ENCODE measurements at places on chromosomes 16 and 17.

- no peak for DNase-seq
These were observed 368.8 kb upstream of the CDH8 start for GRCh38 chr16:62404842-62405611.

GRCh38 chr17:32697728-32698625 is 178.9 kb downstream of the MYO1D start:
- no peak for DNase-seq

- DNase-seq, result no peak
These were observed 2.8 kb downstream of the TOB1 start for GRCh38 chr17:50863221-50863843.

DNA sequence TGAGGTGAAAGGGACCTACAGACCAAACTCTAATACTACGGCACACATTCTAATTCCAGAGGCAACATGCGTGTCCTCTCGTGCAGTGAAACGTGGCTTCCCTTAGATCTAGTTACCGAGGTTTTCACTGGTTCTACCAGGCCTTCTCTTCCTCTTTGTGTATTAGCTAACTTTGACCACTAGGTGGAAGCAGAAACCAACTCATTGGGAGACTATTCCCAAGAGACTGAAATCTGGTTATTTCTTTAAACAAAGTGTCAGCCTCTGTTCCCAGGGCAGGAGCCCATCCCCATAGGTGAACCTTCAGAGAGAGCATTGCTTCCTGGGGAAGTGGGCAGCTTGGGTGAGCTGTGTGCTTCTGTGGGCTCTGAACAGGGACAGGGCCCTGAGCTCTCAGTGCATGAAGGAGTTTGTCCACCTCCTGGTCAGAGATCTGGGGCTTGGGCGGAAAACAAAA is 19.7 kb upstream of the RCVRN start:
- peak; percentile 58 for DNase-seq

DNA sequence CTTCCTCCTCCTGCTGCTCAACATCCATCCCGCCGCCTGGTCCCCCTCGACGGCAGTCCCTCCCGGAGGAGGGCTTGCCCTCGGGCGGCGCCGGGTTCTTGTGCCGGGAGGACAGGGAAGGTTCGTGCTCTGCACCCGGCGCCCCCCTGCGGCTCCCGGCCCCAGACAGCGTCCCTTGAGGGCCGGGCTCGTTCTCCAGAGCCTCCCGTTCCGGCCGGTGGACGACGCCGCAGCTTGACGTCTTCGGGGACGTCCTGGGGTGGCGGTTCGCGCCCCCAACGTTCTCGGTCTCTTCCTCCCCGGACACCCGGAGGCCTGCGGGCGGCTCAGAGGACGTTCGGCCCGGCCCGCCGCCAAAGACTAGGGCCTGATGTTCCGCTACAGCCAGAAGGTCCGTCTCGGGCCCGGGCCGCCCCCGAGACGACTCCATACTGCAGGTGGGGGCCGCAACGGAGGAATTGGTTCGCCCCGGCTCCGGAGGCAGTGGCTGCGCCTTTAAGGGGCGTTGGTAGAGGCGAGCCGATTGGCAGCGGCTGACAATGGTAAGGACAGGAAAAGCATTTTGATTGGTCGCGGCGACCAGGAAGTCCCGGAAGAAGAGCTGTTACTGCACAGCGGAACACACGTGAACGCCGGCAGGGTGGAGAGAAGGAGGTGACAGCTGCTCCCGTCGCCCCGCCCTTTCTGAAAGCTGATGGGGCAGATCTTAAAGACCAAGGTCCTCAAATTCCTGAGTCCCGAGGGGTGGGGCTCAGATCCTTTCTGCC is at the start of gene BORCS6:
Gene BORCS6 (minus strand): TSS at position 470 of the 767 bp plus-strand sequence. CDS start 40 bp downstream, at position 430.
- peak; percentile 93 for DNase-seq

DNA sequence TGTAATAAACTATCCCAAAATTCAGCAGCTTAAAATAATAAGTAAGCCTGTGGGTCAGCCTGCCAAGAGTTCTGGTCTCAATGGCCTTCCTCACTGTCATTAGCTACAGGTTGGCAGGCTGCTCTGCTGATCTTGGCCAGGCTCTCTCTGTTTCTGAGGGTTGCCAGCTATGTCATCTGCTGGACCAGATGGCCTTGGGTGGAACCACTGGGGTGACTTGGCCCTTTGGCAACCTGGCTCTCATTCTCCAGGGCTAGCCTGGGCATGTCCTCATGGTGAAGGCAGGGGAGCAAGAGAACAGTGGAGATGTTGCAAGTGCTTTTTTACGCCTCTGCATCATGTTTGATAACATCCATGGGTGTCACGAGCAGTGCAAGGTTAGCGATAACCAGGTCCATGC is 13.9 kb downstream of the ITGAM start:
- peak; percentile 30 for DNase-seq

DNA sequence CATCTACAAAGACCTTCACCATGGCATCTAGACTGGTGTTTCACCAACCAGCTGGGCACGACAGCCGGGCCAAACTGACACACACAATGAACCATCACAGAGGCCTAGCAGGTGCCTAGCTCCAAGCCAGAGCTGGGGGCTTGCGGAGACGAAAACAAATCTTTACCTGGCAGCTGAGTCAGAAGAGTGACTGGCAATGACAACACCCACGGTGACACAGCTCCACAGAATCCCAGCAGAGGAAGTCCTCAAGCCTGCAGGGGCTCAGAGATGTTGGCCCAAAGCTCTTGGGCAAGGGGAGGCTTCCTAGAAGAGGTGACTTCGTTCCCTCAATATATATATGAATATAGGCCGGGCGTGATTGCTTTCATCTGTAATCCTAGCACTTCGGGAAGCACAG is 5.1 kb downstream of the MMP25 start:
- no peak for DNase-seq

DNA sequence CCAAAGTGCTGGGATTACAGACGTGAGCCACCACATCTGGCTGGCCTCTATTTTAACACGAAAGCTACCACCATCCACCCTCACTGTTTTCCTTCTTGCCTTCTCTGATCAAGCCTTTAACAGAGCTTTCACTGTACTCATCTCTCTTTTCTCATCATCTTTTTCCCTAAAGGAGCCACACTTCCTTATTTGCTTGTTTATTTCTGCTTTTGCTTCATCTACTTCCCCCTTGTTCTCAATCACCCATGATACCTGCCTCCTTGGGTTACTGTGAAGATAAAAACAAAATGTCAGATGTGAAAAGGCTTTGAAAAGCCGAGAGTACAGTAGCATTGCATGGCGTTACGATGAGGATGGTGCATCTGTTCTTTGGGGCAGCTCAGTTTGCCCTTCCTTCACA is 79.9 kb downstream of the ZNF18 start:
- DNase-seq, result no peak

GRCh38 chr17:74011966-74012365 is 191.5 kb upstream of the RPL38 start:
- DNase-seq, result no peak

DNA sequence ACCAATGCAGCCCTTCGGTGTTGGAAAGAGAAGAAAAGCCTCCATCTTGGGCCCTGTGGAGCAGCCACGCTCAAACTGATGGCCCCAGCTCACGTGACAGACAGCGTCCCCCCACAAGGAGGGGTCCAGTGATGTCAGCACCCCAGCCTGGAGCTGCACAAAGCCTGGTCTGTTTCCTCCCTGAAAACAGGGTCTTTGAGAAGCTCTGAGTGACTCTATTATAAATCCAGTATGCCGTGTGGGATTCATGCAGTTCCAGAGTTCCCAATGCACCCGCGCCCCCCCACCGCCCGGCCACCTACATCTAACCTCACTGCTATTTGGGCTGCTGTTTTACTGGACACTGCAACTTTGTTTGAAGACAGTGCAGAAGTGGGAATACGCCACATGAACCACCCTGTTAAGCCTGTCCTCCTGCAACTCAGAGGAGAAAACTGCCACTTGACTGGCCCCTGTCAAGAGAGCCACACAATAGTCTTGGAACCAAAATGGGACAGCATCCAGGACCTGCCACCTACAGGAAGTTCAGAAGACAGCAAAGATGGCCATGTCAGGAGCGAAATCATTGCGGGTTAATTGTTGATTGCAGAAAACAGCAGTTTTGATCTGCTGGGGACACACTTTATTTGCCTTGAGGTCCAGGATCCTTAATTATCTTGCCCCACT is 33.1 kb downstream of the PMP22 start:
- DNase-seq, result no peak

GRCh38 chr16:1913327-1914083 is 4.7 kb downstream of the HS3ST6 start:
- no peak for DNase-seq

DNA sequence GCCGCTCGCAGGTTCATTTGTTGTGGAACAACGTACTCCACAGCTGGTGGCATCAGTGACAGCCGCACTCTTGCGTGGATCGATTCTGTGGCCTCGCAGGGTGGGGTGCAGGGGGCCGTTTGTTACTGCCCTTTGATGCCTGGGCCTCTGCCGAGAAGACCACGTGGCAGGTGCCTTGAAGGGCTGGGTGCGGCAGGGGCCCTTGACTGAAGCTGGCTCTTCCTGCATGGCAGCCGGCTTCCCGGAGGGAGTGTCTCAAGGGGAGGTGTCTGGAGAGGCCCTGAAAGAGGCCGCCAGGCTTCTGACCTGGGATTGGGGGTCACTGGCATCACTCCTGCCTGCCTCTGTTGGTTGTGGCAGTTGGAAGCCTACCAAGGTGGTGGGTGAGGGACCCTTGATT is 43.8 kb downstream of the TBCD start:
- DNase-seq, result no peak

DNA sequence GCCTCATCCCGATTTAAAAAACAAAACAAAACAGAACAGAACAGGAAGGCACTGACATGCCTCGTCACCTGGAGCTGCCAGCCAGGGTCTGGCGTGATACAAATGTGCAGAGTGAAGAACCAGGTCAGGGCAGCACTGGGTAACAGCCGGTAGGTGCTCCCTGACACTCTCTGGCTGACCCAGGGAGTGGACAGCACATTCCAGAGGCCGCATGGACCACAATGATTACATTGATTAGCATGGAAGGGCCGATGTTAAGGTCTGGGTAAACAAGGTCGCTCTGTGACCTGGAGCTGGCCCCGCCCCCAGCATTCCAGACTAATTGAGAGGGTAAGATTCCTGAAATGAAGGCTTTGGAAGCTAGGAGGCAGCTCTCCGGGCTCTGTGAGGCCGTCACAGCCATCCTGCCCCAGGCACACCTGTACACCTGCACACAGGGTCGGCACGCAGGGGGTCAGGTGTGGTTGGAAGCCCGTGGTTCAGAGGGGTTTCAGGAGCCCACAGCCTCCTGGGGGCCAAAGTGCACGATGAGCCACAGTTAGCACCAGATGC is 21.4 kb downstream of the PIEZO1 start:
- no peak for DNase-seq

DNA sequence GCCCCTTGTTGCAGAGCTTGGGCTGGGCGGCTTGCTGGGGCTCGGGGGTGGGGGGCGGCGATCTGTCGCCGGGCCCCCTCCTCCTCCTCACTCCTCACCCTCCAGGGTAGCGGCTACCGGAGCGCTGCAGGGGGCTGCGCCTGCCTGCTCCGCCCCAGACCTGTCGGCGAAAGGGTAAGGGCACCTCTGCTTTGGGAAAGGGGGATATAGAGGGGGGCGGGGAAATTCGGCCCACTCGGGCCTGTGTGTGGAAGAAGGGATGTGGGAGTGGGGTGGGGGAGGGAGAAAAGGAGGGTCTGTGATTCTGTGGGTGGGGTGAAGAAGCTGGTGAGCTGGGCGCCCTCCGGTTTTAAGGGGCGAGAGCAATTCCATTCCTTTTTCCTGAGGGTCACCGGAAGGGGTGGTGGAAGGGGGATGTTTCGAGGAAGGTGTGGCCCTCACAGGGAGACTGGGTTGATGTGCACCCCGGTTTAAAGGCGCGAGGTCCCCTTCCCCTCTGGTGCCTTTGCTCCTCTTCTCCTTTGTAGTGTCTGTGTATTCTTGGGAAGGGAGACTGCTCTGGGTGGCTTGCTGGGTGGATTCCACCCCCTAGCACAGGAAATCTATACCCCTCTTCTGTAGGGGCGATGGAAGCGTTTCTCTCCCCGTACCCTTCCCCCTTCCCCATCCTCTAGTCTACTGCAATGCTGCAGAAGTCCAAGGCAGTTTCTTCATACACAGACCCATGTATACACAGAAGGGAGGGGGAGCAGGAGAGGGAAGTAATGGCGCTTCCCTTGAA is 878 bp downstream of the TAOK1 start:
- DNase-seq, result peak; percentile 61

GRCh38 chr16:14378689-14379467 is 251.2 kb downstream of the PARN start:
- no peak for DNase-seq

DNA sequence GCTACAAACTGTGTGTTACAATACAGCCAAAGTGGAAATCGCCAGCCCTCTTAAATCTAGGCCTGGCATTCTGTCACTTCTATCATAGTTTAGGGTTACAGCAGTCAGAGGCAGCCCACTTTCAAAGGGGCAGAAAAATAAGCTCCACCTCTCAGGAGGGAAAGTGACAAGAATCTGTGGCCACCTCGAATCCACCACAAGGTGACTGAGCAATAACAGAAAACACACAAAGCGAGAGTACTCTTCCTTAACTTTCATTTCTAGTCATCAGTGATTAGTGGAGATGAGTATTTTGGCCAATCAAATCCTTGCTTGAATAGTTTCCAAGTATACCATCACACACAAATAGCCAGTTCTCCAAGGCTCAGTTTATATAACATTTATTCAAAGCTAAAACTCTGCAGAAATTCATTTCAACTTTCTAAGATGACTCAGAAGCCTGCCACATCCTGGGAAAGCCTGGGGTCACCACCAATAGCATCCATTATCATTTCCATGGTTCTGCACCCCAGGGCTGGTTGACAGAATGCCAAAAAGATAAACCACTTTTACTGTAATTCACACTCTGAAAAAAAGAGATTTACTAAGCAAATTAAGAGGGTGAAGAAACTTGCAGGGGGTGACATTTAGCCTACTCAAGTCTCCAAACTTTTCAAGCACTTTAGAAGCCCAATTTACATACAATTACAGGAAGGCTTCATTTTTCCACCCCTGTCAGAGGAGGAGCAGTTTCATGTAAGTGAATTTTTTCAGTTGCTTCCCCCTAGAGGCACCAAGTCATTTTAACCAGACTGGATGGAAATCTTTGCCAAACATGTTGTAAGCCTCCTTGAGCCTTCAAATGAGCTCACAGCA is 66.8 kb downstream of the SALL1 start:
- no peak for DNase-seq

DNA sequence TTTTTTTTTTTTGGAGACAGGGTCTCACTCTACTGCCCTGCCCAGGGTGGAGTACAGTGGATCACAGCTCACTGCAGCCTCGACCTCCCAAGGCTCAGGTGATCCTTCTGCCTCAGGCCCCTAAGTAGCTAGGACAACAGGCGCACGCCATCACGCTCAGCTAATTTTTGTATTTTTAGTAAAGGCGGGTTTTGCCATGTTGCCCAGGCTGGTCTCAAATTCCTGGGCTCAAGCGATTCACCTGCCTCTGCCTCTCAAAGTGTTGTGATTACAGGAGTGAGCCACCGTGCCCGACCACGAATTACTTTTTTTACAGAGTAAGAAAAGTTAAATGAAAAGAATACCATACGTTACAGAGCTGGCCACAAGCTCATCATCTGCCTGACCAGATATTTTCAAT is 38.9 kb downstream of the AKAP10 start:
- DNase-seq, result no peak

DNA sequence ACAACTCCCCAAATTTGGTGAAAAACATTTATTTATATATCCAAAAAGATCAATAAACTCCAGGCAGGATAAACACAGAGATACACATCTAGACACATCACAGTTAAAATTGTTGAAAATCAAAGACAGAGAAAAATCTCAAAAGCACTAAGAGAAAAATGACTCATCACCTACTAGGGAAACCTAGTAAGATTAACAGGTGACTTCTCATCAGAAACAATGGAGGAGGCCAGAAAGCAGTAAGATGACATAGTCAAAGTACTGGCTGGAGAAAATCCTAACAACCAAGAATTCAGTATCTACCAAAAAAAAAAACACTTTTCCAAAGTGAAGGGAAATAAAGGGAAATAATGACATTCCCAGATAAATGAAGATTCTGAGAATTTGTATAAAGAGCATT is 33.8 kb downstream of the ULK2 start:
- DNase-seq, result no peak

- DNase-seq, result no peak
These were observed 12.8 kb downstream of the PECAM1 start for GRCh38 chr17:64377769-64378282.

All from activated CD8-positive, alpha-beta memory T cell treated with anti-CD3 and anti-CD28 coated beads for 24 hours (primary cell).